ENCODE measurements at places on chromosomes 13 and 19. TPM values are rescaled to one million over a fixed set of nuclear protein-coding genes. Genes with fewer than 3 reads are reported as not detected.
A peak's percentile ranks its signal among the peaks of the same experiment; 100 is the strongest.

- no peak for DNase-seq
Measured at GRCh38 chr13:99865420-99865930, 106.1 kb downstream of the ZIC5 start.

GRCh38 chr13:75635828-75636435 lies at the start of gene LMO7:
LMO7 (plus strand) TSS chr13:75636330; CDS start chr13:75636658, 328 bp downstream.
- peak; percentile 37 for DNase-seq

DNA sequence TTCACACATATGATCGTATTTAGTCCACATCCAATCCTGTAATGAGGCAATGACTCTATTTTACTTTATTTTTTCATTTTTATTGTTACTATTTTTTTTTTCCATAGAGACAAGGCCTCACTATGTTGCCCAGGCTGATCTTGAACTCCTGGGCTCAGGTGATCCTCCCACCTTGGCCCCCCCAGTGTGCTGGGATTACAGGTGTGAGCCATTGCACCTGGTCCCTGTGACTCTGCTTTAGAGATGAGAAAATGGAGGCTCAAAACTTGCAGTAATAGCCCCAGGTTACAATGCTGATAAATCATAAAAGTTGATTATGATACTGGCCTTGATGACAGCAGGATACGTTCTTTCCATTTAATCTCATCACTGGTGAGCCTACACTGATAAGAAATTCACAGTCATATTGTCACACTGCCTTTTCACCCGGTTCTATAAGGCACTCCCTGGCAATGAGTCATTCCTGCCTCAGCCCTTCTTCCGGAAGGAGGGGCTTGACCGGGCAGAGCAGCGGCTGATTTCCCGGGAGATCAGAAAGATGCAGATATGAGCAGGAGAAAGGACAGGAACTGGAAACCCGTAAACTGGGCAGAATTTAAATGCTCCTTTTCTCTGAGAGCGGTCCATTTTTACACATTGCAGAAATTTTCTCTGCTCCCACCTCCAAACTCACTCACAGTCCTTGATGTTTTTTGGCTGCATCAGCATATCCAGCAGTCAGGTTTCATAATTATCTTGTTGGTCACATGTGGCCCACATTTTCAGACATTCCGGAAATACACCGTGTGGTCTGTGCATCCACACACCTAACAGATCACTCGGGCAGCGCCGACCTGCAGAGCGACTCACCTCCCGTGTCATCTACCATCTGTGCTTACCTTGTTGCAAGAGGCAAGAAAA lies 616.4 kb downstream of the EFNB2 start:
- DNase-seq = no peak

- no peak for DNase-seq
Measured at GRCh38 chr13:23828866-23829265, 60.3 kb downstream of the MIPEP start.

Gene OR7A5
- not detected for total RNA-seq

Gene C13orf42
- not detected for total RNA-seq

All from activated T-helper 1 cell treated with anti-CD3 and anti-CD28 coated beads, Interleukin-12 subunit alpha, Interleukin-12 subunit beta, Interleukin-2, Interleukin-4 antibody, amounts not matched to agents 30 ng/mL and 10 ng/mL and 1 ng/mL, durations not matched to agents 14 hours and 24 hours and 36 hours (primary cell).